Upper lobe of right lung (tissue), 1 donor: ENCODE measurements at places on chromosomes 4 and X.
A peak's percentile ranks its signal among the peaks of the same experiment; 100 is the strongest.

DNA sequence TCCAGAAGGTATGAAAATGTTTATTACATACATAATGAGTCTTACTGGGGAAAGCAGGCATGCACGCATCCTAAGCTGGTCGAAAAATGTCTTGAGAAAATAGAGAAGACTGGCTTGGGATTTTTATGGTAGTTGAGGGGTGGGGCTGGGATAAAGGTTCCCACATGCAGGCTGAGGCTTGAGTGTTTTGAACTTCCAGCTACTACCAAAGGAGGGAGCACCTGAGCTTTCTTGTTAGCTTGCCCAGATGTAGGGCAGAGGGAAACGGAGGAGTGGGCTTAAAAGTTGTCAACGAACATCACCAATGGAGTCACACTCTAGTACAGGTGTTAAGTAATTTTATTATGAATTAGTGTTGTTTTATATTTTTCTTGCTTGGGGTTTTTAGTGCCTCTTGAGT, 39.6 kb upstream of the SRPX start:
- DNase-seq, result no peak

DNA sequence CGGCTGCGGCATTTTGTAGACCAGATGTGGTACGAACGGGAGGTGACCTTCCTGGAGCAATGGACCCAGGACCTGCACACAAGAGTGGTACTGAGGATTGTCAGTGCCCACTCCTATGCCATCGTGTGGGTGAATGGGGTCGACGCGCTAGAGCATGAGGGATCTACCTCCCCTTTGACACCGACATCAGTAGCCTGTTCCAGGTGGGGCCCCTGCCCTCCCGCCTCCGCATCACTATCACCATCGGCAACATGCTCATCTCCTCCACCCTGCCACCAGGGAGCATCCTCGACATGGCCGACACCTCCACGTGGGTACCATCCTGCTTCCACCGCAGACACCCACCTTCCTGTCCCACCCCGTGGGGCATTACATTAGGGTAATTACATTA, 46.2 kb downstream of the SMARCA5 start:
- no peak for DNase-seq

DNA sequence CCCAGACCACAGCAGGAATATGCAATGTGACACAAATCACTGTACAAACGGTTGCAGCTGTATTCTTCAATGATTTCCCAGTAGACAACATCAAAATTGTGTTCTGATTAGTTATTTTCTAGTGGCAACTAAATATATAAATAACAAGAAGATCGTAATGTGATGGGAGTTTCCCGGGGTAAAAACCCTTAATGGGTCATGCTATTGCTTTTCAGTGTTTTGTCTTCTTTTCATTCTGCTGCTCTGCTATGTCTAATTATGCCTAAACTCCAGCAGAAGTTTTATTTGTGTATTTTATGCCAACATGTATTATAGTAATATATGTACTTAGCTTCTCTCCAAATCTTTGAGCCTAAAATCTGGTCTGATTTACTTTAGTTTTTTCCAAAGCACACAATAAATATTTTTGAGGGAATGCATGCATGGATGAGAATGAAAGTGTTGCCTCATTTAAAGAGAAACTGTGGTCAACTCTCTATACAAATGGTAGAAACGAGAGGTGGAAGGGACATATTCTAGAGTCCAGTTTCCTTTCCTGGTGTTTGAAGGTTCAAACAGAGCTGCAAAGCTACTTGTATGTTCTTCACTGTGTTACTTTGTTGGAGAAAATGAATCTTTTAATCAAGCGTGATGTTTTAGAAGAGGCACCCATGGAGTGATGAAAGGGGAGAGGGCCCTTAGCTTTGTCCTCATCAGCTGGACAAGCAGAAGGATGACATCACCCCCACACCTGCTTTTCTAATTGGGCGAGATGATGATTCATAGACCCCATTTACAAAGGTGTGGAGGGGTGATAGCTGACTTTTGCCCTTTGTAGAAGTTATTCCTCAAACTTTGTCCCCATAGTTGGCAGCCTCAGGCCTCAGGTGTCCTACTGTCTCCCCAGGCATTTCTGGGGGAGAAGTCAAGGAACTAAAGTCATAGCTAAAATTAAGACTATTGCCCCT, 129.7 kb downstream of the FRAS1 start:
- DNase-seq, result no peak

DNA sequence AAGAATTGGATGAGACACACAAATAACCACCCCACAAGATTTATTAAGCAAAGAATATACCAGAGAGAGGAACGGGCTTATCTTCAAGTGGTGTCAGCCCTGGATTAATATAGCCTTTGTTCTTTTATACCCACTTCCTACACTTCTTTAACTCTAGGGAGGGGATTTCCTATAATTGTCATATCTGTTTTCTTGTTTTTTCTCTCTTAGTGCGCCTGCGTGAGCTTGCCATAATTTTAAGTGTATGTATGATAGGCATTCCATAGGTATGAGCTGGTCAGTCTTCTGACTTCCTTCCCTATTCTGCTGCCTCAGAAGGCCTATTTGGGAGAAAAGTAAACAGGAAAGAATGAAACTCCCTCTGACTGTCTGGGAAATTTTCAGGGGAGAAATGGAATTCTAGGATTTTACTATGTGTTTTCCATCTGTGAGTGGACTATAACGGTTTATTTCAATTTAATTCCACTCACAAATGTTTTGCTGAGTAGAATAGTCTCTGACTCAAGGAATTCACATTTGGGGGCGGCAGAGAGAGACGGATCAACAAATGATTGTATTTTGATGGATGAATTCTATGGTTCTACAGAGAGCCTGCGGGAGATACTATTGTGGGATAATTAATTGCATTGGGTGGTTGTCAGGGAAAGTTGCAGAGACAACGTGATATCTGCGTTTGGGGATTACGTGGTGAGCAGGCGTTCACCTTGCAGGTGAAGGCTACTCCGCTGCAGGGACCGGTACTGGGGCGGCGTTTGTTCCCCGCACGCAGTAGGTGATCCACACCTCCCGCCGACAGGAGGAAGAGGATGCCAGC, 626 bp upstream of the CEP135 start:
- DNase-seq, result no peak

DNA sequence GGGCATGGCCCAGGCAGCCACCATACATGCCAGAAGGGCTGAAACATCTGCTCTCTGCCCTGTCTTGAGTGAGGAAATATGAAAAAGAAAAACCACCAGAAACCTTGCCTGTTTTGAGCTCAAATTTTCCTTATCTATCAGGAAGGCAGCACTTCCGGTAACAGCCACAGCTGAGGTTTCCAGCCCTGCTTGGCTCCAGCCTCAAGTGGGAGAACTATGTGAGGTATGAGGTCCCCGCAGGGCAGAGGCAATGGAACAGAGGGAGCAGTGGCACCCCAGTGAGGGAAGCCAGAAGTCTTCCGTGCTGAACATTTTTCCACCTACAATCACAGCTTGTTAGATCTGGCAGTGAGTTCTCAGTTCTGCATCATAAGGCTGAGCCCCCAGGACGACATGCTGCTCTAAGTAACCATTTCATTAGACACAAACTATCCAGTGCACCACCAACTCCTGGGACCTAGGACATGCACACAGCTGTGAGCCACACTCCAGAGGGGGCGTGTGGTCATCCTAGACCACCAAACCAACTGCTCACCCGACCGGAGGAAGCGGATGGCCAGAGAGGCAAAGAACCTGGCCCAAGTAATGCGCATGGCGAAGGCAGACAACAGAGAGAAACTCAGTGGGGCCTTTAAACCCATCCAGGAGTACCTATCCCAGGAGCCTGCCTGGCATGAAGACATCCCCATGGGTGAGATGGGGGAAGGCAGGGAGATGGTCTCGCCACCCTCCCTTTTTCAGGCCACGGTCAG, 22.6 kb downstream of the WDR1 start:
- DNase-seq, result no peak

- DNase-seq, result no peak
Measured at GRCh38 chrX:137194164-137194563, 160.4 kb upstream of the GPR101 start.

DNA sequence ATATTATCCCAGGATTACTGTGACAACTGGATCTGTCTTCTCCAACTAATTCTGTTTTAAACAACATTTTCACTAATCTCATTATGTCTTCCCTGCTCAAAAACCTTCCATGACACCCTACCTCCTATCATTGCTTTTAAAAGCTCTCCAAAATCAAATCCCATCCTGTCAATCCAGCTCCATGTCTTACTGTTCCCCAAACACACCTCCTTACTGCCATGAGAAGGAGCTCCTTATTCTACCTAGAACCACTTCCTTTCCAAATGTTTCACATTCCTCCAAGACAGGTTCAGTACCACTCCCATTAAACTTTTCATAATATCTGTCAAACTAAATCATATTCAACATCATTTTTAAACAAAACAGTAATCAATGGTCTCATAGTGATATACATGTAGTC, 66.9 kb upstream of the WDR17 start:
- DNase-seq, result no peak

DNA sequence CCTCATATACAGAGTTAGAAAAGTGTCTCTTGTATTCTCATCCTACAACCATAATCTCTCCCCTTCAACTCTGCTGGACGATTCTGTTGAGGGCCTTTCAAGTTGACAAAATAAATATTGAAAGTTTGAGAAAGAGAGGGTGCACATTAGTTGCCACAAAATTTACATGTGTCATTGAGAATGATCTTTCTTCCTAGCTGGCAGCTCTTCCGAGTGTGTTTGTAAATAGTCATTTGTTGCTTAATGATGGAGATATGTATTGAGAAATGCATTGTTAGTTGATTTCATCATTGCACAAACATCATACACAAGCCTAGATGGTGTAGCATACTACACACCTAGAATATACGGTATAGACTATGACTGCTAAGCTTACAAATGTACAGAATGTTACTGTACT, 632.8 kb upstream of the AMOT start:
- no peak for DNase-seq

DNA sequence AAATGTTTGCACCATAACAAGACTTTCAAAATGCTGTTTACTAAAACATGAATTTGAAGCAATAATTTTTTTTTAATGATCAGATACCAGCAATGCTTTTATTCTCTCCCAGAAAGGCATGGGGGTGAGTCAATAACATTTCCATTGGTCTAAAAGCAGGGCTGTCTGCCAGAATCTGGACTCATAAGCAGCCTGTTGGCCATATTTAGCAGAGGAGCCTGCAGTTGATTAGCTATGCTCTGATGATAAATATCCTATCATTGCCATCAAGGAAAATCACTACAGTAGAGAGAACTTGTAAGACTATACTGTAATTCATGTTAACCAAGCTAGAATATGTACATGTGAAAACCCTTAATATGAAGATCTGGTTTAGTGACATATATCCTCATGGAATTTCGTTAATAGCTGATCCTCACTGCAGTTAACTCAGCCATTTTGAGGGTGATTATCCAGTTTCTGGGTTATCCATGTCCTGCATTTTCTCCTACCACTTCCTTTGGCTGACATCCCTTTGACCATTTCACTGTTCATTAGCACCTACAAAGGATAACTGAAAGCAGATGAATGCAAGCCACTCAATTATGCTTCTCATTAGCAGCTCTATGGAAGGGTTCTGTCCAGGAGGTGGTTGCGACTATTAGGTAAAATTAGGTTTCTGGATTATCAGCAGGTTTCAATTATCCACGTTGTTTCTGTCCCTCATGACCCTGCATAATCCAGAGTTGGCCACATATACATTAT, 72.9 kb upstream of the DIAPH2 start:
- no peak for DNase-seq

GRCh38 chr4:108762559-108763225, at the start of gene ETNPPL:
Gene ETNPPL, minus strand, starts transcription at chr4:108763053. Its CDS starts 155 bp downstream, at chr4:108762898.
- DNase-seq, result peak; percentile 65

DNA sequence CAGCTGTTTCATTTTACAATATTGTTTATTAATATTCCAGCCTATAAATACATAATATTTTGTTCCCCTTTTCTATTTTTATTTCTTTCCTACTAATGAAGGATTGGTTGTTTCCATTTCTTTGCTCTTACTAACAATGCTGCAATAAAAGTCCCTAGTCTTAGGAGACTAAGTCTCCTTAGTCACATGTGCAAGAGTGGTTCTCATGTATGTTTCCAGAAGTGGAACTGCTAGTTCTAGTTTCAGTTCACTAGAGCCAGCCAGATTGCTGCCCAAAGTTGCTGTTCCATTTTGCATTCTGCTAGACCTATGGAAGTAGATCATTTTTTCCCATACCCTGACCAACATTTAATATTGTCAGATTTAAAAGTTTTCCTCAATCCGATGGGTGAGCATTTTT, 44.3 kb downstream of the CNGA1 start:
- no peak for DNase-seq

DNA sequence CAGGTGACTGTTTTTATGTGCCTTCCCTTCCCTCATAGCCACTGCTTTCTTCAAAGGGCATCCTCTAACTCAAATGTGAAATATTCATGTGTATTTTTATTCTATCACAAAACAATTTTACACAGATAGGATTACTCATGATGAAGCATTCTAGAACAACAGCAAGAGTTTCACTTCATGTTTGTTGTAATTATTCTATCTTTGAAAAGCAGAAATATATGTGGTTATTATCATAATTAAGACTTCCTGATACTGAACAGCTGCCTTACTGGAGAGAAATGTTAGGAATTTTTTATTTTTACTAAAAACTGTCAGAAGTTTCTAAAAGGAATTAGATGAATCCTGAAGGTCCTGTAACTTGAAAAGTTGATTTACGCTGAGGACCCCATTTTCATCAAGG, 229.1 kb downstream of the PALLD start:
- no peak for DNase-seq

DNA sequence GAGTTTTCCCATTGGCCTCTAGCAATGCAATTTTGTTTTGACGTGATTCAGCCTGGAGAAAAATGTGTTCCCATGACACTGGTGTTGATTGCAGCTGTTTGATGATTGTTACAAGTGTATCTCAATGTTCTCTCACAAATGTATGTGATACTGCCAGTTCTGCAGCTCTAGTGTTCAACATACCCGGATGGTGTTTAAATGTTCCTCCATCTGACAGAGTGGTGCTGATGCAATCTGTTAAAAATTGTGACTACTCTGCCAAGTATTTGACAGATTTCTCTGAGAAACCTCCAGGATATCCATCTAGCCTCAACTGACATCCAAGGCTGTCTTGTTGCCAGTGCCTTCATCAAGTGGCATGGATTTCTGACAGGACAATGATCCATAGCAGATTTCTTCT, 657.2 kb upstream of the DIAPH2 start:
- DNase-seq, result no peak

DNA sequence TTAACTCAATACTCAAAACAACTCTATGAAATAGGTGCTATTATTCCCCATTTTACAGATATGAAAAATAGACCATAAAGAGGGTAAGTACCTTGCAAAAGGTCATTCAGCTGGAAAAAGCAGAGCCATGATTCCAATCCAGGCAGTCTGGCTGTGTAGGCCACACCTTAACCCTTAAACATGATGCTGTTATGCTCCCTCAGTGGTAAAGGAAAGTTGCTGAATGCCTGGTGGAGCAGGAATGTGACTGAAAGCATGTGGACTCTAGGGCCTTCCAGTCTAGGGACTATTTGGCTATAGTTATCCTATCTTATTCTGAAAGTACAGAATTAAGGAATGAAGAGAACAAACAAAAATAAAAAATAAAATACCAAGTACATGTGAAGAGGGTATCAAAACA, 19.6 kb downstream of the RP2 start:
- no peak for DNase-seq

- no peak for DNase-seq
Measured at GRCh38 chr4:48787056-48787455, 7.0 kb upstream of the FRYL start.

- DNase-seq, result no peak
Measured at GRCh38 chrX:21398426-21398825, 24.2 kb downstream of the CNKSR2 start.
